Urinary bladder (tissue), 4 donors: ENCODE measurements at places on chromosomes 11 and 22. TPM values are rescaled to one million over a fixed set of nuclear protein-coding genes. Genes with fewer than 3 reads are reported as not detected.

- no peak for DNase-seq
These were observed 560.8 kb downstream of the BRD1 start for GRCh38 chr22:49266561-49267519.

Gene OR8J3
- polyA plus RNA-seq: not detected

- DNase-seq: peak; percentile 32
These were observed 138.5 kb downstream of the SWAP70 start for GRCh38 chr11:9802291-9802861.

- no peak for DNase-seq
These were observed 50.4 kb upstream of the SEPTIN5 start for GRCh38 chr22:19663821-19664355.

- no peak for DNase-seq
These were observed 76.4 kb downstream of the PRSS23 start for GRCh38 chr11:86876716-86877234.

- no peak for DNase-seq
These were observed 66.1 kb downstream of the ARHGAP42 start for GRCh38 chr11:100753172-100753543.

DNA sequence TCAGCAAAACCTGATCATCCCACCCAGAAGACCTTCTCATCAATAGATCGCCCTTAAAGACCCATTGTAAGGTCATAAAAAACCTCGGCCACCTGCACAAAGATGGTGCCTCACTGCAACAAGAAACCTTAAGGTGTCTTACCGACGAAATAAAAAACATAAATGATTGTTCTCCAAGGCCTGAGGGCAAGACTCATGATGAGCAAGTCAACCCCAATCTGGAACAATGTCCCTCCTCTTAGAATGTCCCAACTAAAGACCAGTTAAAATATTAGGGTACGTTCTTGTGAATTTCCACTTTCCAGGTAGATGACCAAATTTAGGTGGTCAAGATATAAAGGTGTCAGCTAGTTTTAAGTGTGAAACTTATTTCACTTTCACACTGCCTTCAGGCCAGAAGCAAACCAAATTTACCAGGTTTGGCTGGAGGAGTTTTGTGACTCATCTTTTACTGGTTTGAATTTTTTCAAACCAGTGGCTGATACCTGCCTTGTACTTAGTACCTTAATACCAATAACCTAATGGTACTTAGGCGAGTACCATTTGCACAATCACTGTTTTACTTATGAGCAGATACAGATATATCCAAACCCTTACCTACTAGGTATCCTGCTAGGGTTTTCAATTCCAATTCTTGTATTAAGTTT is 14.9 kb downstream of the KDELR3 start:
- DNase-seq: no peak
